Activated CD4-positive, alpha-beta T cell treated with anti-CD3 and anti-CD28 coated beads, Interleukin-2, Interleukin-4, amounts not matched to agents 100 ng/mL and 50 ng/mL, durations not matched to agents 16 hours and 8 hours (primary cell): ENCODE measurements at places on chromosomes 4 and X.

- DNase-seq, result peak; percentile 73
Observed at GRCh38 chr4:15771216-15772058, 6.7 kb upstream of the CD38 start.

DNA sequence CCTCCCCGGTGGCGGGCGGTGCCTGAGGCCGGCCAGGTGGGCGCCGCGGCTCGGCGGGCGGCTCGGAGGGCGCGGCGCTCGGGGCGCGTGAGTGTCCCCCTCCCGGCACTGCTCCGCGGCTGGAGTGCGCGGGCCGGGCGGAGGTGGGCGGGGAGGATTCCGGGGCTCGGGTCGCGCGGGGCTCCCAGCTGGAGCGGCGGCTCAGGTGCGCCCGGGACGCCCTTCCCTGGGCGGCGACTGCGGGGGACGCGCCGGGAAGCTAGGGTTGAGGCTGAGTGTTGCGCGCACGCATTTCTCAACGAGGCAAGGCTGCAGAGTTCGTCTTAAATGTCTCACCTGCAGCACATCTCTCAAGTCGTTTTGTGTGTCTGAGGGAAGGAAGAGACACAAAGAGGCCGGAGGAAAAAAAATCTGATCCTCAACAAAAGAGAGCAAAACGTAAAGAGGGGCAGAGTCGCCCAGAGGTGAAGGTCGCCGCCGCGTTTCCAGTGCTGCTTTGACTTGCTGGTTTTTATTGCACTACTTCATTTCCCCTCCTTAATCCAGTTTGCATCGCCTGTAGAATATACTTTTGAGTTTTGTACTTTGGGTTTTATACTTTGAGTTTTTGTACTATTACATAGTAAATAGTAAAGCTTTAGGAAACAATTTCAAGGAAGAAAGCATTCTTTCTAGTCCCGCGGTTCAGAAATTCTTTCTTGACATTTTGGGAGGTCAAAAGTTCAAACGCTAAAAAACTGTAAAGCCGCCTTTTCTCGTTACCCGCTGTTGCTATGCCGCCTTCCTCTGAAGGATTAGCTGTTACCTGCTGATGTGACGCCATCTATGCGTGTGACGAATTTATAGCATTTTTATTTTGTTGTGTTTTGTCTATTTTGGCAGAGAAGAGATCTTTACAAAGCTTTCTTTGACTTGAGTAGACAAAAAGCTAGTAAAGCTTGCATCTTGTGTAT is 106.5 kb upstream of the STOX2 start:
- DNase-seq, result no peak

- no peak for DNase-seq
Observed at GRCh38 chr4:18319431-18319830, 297.9 kb upstream of the LCORL start.

- DNase-seq, result no peak
Observed at GRCh38 chrX:100812216-100813158, 7.7 kb upstream of the CSTF2 start.

GRCh38 chr4:32112891-32113290 is 1392.7 kb downstream of the PCDH7 start:
- DNase-seq, result no peak

DNA sequence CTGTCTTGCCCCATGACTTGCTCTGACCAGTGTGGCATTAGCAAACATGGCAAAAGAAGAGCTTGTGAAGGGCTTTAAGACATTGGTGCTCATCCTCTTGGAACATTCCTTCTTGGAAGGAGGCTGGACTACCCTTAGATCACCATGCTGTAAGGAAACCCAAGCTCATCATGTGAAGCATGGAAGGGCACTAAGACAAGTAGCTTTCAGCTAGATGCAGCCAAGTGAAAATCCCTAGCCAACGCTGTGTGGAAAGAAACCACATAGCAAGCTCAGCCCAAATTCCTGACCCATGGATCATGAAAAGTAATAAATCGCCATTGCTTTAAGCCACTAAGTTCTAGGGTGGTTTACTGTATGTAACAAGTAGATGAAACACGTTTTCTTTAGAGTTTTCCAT is 12.4 kb upstream of the PACRGL start:
- no peak for DNase-seq

GRCh38 chr4:2042204-2042946 is 16.8 kb upstream of the NAT8L start:
- DNase-seq, result peak; percentile 16

DNA sequence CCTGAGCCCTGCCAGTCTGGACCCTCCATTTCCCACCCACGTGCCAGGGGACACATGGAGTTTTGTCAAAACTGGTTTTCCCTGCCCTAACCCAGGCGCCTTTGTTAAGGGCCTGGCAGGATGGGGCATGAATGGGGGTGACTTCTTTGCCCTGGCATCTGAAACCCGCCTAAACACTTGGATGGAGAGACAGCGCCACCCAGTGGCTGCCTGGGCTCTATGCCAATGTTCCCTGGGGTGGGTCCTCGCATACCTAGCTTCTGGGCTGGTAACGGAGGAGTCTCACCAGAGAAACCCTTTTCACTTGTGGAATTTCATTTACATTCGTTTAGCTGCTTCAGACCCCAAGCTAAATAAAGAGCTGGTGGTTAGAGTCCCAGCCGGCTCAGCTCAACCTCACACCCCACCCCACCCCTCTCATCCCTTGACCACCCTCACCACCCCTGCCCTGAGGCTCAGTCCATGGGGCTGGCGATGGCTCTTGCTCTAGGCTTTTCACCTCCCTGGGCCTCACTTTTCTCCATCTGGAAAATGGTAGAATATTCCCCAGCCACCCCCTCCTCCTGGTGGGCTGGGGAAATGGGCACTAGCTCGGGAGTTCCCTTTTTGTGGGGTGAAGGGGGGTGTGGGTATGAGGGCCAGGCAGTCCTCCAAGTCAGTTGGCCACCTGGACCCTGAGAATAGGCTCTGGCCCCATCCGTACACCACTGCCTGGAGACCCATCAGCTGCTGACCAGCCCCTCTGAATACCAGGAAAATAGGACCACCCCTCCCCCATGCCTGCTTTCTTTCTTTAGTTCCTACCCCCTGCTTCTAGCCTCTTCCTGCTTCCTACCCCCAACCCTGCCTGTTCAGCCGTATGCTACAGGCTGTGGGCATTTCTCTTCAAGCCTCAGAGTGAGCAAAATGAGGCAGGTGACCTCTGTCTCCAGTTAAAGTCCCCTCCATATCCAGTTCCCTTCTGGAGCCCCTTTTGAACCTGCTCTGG is 57.1 kb upstream of the PJA1 start:
- peak; percentile 72 for DNase-seq

DNA sequence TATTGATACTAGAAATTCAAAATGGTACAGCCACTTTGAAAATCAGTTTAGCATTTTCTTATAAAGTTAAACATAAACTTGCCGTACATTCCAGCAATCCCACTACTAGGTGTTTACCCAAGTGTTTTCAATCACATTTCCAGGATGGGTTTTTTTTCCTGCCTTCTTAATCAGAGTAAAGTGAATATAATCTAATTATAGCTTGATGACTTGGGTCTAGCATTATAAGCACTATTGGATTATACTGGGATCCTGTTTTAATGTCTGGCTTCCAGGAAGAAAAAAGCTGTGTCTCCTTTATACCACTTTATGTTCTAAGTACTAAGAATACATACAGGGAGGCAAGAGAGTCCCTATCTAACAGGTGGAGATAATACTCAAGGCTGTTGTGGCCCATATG is 103.3 kb upstream of the KLHL13 start:
- DNase-seq, result no peak
